Kidney (tissue), 22 donors: ENCODE measurements at places on chromosomes 4 and X. TPM values are rescaled to one million over a fixed set of nuclear protein-coding genes. Genes with fewer than 3 reads are reported as not detected.

GRCh38 chrX:150161193-150161592 lies 201.9 kb upstream of the MAMLD1 start:
- no peaks in the 10 kb centered on the region for H3K27me3 ChIP-seq
- H3K4me3 ChIP-seq, result no peak overlapping the region
- no peak for DNase-seq
- H3K36me3 ChIP-seq, result no peaks in the 10 kb centered on the region

DNA sequence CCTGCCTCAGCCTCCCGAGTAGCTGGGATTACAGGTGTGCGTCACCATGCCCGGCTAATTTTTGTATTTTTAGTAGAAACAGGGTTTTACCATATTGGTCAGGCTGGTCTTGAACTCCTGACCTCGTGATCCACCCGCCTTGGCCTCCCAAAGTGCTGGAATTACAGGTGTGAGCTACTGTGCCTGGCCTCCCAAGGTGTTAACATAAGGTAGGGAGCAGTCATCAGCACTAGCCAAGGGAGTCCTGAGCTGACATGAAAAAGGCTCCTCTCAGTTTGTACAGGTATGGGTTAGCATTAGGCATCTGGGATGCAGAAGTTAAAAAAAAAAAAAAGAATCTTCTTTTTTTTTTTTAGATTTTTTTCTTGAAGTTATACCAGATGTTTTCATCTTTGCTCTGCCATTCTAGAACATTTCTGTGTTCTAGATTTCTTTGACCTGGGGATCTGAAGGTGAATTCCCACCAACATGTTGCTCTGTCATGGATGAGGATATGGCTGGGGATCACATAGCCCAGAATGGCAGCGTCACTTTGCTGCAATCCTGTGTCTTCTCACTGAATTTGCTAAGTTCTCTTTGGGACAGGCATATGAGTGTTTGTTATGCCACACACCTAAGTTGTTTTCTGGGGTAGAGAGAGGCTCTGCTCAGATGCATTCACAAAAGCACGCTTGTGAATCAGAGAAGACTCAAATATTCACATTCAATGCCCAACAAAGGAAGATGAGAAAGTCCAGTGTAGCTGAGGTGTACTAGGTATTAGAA lies 24.4 kb upstream of the PLA2G12A start:
- peaks cover under 1% of the 10 kb centered on the region for H3K36me3 ChIP-seq
- H3K4me3 ChIP-seq, result no peak overlapping the region
- no peak for DNase-seq
- H3K27me3 ChIP-seq, result no peaks in the 10 kb centered on the region

DNA sequence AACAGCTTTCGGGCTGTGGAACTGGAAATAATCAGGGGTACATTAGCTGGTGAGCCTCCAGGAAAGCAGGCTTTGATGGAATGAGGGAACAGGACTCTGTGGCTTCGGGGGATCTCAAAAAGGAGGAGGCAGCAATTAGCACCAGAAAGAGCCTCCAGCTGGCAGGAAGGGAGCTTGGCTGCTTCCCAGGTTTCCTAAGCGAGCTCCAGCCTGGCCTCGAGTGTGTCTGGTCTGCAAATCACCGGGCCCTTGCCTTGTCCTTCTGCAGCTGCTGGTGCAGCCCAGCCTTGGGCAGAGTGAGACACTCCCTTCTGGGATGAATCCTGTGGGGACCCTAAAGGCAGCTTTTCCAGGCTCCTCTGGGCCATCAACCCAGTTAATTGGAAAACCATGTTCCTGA lies 10.7 kb upstream of the PDHA1 start:
- H3K4me3 ChIP-seq, result no peak overlapping the region
- no peak for DNase-seq
- no peaks in the 10 kb centered on the region for H3K27me3 ChIP-seq
- H3K4me1 ChIP-seq, result no peaks in the 10 kb centered on the region
- H3K36me3 ChIP-seq, result no peaks in the 10 kb centered on the region
- H3K27ac ChIP-seq, result no peak overlapping the region

DNA sequence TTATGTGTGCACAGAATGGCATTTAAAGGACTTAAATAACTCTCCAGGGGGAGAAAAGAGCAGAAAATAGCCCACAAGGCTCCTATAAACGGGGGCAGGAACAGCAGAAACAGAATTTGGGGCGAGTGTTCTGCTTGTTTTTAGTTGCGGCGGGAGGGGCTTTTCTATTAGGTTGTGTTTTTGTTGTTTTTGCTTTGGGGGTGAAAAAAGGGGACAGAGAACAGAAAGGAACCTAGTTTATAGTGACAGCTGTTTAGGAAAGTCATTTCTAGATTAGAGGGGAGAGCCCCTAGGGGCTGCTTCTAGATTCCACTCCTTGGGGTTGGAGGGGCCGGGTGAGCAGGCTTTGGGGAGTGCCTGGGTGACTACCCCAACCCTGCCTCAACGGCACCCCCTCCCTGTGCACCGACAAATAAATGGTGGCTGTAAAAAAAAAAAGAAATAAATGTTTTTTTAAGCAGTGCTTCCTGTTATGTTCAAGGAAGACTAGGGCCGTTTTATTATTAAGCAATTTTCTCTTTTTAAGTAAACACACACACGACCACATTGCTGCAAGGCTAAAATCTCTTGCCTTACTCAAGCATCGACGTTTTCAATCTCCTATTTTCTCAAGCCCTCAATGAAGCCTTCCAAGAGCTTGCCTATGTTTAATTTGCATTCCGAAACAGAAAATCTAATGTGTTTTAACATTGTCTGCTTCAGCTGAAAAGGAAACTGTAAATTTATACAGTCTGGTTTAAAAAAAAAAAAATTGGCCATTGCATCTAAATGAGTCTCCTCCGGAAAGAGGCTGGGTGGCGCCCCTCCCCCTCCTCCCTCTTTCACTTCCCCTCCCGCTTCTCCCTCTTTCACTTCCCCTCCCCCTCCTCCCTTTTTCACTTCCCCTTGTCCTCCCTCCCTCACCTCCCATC lies 123.3 kb upstream of the TBL1X start:
- H3K27ac ChIP-seq, result no peak overlapping the region
- H3K4me1 ChIP-seq, result peaks cover 4% of the 10 kb centered on the region
- H3K4me3 ChIP-seq, result peak overlapping the region; percentile 45
- no peaks in the 10 kb centered on the region for H3K27me3 ChIP-seq

Gene NDNF
- total RNA-seq, result 1.6 TPM

Gene ODAPH
- not detected for total RNA-seq

DNA sequence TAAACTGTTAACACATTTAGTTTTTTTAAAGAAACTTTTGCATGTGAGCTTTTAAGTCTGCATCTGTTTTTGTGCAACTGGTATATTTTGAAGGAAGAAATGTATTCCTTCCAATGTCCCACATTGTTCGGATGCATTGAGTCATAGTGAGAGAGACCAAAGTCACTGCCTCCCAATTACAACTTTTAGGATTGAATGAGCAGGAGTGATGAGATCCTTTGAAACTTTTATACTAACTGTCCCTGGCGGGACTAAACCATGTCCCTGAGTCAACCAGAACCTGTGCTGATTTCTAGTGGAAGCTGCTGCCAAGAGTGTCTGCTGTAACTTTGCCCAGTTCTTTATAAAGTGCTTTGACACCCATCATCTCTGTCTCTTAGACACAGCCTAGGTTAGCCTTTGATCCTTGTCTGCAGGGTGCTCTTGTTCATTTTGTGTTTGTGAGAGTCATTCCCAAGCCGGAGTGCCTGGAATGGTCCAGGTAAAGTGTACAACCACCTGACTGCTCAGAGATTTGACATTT lies 122.7 kb downstream of the ZNF518B start:
- no peaks in the 10 kb centered on the region for H3K36me3 ChIP-seq
- H3K4me3 ChIP-seq, result no peak overlapping the region
- no peak overlapping the region for H3K27ac ChIP-seq

Gene CCDC110
- 4.5 TPM for total RNA-seq

Gene SH2D1A
- 2.7 TPM for total RNA-seq

DNA sequence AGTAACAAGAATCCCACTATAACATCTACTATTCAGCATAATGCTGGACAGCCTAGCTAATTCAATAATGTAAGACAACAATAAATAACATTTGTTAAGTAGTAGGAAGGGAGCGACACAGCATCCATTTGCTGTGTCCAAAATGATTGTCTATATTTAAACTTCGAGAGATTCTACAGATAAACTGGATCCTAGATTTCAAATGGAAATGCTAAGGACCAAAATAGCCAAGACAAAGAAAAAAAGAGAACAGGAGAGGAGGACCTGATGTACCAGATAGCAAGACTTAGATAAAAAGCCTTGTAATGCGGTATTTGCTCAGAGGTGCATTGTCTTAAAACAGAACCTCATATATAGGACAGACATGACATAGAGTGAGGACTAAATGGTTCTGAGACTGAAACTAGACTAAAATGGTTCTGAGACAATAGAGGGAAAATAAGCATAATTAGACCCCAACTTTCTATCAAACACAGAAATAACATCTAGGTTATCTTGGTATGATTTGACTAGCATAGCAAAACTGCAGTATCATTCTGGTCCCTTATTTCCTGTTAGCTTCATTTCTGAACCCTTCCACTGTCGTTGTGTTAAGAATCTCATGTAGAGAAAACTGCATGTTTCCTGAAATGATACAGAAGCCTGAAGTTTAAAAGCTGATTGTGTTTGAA lies 3.8 kb downstream of the HPGDS start:
- H3K27ac ChIP-seq, result no peak overlapping the region
- no peaks in the 10 kb centered on the region for H3K4me1 ChIP-seq
- no peak overlapping the region for H3K4me3 ChIP-seq

Gene PRSS12
- 1.1 TPM for total RNA-seq

Gene ZC4H2
- 8.7 TPM for total RNA-seq

DNA sequence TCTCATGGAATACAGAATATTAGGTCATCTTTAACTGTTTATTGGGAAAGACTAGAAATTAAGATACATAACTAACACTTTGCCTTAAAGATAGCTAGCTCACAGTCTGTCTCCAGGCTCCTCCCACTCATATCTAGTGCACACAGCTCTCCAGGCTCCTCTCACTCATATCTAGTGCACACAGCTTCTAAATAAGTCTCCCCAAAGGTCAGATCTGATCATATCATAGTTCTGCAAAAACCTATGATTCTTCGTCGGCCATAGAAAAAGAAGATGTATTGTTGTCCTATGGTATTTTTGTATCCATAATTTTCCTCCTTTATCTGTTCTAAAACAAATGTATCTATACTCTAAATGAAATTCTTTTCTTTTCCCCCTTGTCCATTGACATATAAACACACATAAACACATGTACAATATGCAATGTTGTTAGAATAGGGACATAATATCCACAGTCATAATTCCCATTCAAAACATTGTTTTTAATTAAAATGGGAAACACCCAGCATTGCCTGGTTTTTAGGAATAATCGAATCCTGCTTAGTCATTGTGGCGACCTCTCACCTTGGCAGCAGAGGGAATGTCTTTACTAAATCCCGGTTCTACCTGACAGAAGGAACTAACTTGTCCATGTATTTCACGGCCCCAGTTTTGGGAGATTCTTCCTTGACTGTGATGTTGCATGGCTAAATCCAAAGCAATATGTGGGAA lies 1282.0 kb downstream of the PCDH7 start:
- no peaks in the 10 kb centered on the region for H3K27me3 ChIP-seq
- DNase-seq, result no peak
- H3K27ac ChIP-seq, result no peak overlapping the region

Gene GABRB1
- total RNA-seq, result 0.79 TPM

GRCh38 chrX:111102636-111103035 lies 6.6 kb downstream of the PAK3 start:
- no peak overlapping the region for H3K27ac ChIP-seq
- peaks cover 7% of the 10 kb centered on the region for H3K27me3 ChIP-seq
- no peaks in the 10 kb centered on the region for H3K36me3 ChIP-seq
- no peak for DNase-seq

GRCh38 chrX:153735274-153735673 lies 10.6 kb downstream of the ABCD1 start:
- no peak overlapping the region for H3K4me3 ChIP-seq
- H3K27ac ChIP-seq, result no peak overlapping the region
- H3K27me3 ChIP-seq, result no peaks in the 10 kb centered on the region
- DNase-seq, result no peak
- H3K4me1 ChIP-seq, result no peaks in the 10 kb centered on the region
- H3K36me3 ChIP-seq, result no peaks in the 10 kb centered on the region

DNA sequence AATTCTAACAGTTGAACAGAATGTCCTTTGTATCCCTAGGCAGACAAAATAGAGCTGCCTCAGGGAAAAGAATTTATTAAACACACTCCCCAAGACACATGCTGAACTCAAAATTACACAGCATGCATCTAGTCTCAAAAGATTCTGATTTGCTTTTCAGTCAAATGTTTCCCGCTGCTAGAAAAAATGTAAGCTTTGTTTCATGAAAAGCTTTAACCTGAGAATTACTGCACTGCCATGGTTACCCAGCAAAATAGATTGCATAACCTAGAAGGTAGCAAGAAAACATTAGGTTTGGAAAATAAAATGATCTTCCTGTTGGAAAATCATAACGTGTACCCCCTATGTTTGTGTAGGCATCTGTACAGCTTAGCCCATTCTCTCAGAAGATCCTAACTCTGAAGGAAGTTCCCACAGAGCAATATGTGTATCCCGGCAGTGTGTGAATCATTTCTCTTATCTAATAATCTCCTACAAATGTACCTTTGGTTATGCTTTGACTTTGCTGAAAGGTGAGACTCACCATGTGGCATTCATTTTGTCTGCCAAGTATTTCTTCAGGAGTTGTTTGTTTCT lies 646.9 kb downstream of the STPG2 start:
- H3K27me3 ChIP-seq, result no peaks in the 10 kb centered on the region
- DNase-seq, result no peak
- no peak overlapping the region for H3K4me3 ChIP-seq
- no peaks in the 10 kb centered on the region for H3K4me1 ChIP-seq
- H3K36me3 ChIP-seq, result no peaks in the 10 kb centered on the region

DNA sequence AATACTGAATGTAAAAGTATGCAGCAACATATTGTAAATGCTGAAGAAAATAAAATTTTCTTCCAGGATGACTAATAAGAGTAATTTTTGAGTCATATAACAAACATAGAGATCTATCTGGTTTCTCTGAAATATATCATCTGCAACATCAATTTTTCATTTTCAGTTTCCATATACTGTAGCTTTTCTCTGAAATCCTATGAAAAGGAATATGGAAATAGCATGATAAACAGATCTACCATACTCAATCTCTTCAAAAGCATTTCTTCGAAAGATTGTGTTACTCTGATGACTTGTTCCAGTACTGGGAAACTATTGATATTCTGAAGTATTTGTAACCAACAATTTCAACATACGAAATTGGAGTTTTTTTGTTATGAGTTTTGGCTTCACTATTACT lies 1156.7 kb downstream of the FAM133A start:
- no peaks in the 10 kb centered on the region for H3K36me3 ChIP-seq
- no peak for DNase-seq
- no peaks in the 10 kb centered on the region for H3K4me1 ChIP-seq
- no peaks in the 10 kb centered on the region for H3K27me3 ChIP-seq
- H3K4me3 ChIP-seq, result no peak overlapping the region
